ENCODE measurements at places on chromosomes 11 and 22. TPM values are rescaled to one million over a fixed set of nuclear protein-coding genes. Genes with fewer than 3 reads are reported as not detected.

RASL10A gene
- not detected for total RNA-seq

CRY2 gene
- 18.2 TPM for total RNA-seq

OR5A1 gene
- total RNA-seq = not detected

TSKU gene
- 84.1 TPM for total RNA-seq

C11orf16 gene
- total RNA-seq = not detected

ARHGAP8 gene
- total RNA-seq = 0.89 TPM

CRYBA4 gene
- total RNA-seq = not detected

UBASH3B gene
- total RNA-seq = 40.9 TPM

EML3 gene
- total RNA-seq = 80.9 TPM

RFPL3 gene
- not detected for total RNA-seq

NLRP14 gene
- total RNA-seq = not detected

SCN4B gene
- total RNA-seq = 0.08 TPM

MS4A6A gene
- not detected for total RNA-seq

BBOX1 gene
- 3.4 TPM for total RNA-seq

LRRC75B gene
- total RNA-seq = 10.3 TPM

SMC1B gene
- not detected for total RNA-seq

VWA5A gene
- total RNA-seq = 10.5 TPM

SYT9 gene
- total RNA-seq = 0.40 TPM

GLYATL2 gene
- 0.24 TPM for total RNA-seq

SYT12 gene
- 1.7 TPM for total RNA-seq

GTF2H1 gene
- 91.1 TPM for total RNA-seq

GUCY1A2 gene
- total RNA-seq = 0.78 TPM

PIH1D2 gene
- total RNA-seq = 2.3 TPM

SCO2 gene
- total RNA-seq = not detected

GDPD4 gene
- not detected for total RNA-seq

OR51B5 gene
- not detected for total RNA-seq
